ENCODE measurements at places on chromosomes 4 and X.
A peak's percentile ranks its signal among the peaks of the same experiment; 100 is the strongest.

DNA sequence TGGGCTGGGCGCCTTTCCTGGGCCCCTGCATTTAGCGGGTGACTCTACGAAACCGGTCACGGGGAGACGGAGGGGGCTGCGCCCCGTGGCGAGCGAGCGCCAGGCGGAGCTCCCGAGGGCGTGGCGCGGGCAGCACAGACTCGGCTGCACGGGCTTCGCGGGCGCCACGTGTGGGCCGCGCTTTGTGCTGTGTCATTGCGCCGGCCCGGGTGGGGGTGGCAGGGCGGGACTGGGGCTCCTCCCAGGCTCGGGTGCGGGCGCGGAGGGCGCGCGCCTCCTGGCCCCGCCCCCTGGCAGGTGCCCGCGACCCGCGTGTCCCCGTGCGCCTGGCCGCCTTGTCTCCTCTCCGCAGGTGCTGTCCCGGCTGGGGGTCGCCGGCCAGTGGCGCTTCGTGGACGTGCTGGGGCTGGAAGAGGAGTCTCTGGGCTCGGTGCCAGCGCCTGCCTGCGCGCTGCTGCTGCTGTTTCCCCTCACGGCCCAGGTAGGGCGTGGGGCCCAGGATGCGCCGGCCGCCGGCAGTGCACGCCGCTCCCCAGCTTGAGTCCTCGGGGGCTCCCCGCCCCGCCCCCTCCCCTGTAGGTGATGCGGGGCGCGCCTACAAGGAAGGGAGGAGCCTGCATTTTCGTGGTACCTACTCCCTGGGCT lies 651 bp downstream of the UCHL1 start:
- DNase-seq = peak; percentile 41

DNA sequence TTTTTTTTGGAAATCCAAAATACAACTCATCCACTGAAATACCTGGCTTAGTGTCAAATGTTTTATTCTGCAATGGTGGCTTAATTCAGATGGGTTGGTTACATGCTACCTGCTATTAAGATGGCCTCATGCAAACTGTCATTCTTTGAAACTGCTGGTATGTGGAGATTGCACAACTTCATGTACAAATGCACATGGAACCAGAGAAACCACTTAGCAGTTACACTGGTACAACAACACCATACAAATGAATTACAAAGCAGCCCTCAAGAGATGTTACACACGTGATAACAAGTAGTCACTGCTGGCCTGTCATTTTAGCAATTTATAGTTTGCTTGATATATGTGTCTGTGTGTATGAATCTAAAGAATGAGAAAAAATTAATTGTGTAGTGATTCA lies 84.6 kb upstream of the STS start:
- DNase-seq = no peak

DNA sequence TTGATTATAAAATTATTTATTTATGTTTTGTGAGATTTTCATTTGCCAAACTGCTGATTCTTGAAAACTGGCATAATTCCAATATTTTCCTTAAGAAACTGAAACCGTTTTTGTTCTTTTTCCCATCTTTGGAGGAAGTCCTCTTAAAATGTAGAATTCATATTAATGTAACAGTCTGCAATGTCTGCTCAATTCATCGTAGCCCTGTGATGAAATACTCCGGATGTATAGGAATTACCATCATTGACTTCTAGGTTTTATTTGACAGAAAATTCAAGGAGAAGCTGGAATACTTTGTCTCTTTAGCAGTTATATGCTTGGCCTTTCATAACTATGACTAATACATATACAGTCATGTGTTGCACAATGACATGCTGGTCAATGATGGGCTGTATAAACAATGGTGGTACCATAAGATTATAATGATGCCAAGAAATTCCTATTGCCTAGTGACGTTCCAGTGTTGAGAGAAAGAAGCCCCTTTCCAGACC lies 185.0 kb upstream of the GPRIN3 start:
- no peak for DNase-seq

DNA sequence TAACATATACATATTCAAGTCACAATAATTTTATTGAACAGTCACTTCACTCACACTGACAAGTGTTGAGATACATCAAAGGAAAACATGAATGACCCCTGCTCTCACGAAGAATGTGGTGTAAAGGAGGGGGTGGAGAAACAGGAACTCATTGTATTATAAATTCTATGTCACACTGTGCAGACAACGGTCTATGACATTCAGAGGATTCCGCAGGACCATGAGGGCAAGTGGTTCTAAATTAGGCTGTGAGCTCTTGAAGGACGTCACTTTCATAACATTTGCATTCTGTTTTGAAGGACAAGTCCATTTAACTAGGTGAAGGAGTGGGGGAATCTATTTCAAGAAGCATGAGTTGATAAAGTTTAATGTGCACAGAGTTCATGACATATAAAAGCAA lies 415.2 kb upstream of the HS3ST1 start:
- DNase-seq = no peak

GRCh38 chrX:130933358-130933757 lies 30.3 kb upstream of the ENOX2 start:
- no peak for DNase-seq
